ENCODE measurements at places on chromosomes 1 and 21.

GRCh38 chr1:182015360-182015759, 46.2 kb downstream of the ZNF648 start:
- no peak for DNase-seq

DNA sequence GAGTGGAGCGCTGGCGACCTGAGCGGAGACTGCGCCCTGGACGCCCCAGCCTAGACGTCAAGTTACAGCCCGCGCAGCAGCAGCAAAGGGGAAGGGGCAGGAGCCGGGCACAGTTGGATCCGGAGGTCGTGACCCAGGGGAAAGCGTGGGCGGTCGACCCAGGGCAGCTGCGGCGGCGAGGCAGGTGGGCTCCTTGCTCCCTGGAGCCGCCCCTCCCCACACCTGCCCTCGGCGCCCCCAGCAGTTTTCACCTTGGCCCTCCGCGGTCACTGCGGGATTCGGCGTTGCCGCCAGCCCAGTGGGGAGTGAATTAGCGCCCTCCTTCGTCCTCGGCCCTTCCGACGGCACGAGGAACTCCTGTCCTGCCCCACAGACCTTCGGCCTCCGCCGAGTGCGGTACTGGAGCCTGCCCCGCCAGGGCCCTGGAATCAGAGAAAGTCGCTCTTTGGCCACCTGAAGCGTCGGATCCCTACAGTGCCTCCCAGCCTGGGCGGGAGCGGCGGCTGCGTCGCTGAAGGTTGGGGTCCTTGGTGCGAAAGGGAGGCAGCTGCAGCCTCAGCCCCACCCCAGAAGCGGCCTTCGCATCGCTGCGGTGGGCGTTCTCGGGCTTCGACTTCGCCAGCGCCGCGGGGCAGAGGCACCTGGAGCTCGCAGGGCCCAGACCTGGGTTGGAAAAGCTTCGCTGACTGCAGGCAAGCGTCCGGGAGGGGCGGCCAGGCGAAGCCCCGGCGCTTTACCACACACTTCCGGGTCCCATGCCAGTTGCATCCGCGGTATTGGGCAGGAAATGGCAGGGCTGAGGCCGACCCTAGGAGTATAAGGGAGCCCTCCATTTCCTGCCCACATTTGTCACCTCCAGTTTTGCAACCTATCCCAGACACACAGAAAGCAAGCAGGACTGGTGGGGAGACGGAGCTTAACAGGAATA, 4.2 kb downstream of the TFAP2E start:
- no peak for DNase-seq

- DNase-seq = no peak
Measured at GRCh38 chr1:220347654-220348175, 75.5 kb upstream of the RAB3GAP2 start.

DNA sequence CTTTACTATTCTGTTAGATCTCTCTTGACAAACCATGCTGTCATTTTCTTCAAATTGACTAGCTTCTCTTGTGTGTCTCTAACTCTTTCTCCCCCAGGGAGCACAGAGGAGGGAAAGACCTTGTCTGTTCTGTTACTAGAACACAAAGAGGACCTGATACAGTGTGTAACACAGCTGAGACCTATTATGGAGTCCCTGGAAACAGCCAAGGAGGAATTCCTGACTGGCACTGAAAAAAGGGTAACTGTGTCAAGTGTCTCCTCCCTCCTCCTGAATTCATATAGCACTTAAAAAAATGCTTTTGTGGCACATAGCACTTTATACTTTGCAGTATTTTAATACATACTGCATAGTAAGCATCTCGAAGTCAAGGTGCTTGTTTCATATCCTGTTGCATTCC, 50.6 kb downstream of the ZBTB40 start:
- no peak for DNase-seq

DNA sequence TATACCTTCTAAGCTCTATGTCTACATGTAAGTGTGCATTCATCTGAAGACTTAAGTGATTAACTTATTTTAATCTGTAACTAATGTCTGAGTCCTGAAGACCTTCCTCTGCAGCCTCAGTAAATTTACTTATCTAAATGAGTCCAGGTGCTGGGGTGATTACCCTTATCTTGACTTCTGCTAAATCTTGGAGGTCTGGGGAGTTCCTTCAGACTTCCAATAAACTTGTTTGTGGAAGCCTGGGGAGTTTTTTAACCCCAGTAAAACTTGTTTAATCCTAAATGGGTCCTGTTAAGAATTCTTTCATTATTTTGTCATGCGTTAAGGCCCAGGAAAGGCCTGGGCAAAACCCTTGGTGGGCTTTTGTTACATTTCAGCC, 37.0 kb downstream of the RSPH1 start:
- no peak for DNase-seq

GRCh38 chr1:97632776-97633175, 288.1 kb downstream of the DPYD start:
- DNase-seq = no peak

Measured in stimulated activated CD4-positive, alpha-beta T cell treated with anti-CD3 and anti-CD28 coated beads, TNF-alpha, amount 100 ng/mL, for 4 hours (primary cell).